Caki2 (cell line): ENCODE measurements at places on chromosomes 12 and 14.

DNA sequence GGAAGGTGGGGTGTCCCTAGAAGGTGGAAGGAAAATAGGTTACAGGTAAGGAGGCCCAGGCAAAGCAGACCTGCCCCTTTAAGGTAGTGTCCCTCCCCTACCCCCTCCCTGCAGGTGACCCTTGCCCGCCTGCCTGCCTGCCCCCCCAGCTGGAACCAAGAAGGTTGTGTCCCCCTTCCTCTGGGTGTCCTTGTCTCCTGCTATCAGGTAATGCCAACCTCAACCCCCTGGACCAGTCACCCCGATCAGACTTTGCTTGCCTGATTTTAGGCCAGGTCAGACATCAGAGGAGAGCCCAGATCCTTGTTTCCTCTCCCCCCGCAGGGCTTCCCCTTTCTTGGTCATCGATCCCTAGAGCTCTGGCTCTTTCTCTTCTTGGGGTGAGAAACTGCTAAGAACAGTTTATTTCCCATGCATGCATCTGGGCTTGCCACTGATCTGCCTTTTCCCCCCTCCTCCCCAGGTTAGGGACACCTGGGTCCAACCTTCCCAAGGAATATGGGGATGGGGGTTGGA, at the start of gene SLC39A5:
Gene SLC39A5 (plus strand): TSS at position 136 of the 516 bp plus-strand sequence. CDS start 1,224 bp downstream, outside the sequence.
- DNase-seq, result no peak

- no peak for DNase-seq
These were observed 162.7 kb upstream of the PWP1 start for GRCh38 chr12:107522692-107523477.

DNA sequence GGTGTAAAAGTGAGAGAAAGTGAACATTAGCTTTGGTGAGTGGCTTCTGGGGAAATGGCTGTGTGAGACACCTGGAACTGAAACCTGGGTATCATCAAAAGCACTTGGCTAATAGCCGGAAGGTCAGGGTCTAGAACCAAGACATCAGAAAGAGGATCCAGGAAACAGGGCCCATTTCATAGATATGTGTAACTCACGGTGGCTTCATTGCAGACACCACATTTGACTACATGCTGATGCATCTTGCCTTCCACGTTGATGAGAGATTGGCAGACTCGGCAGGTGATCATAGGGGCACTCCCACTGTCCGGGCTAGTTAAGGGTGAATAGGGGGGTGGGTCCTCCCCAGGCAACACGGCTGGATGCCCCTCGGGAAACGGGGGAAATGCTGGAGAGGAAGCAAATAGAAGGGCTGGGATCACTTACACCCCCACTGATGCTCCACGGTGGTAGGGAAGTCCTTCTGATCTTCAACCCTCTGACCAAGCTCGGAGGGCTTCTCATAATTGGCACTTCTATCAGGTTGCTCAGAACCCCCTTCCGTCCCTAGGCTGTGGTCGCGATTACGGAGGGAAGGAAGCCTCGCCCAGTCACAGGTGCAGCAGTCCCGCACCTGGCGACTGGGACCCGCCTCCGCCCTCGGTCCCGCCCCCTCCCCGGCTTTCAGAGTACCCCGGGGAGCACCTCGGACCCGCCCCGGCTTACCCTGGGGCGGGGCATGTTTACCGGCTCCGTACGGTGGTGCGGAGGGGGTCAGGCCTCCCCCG, 593 bp downstream of the PIP4P1 start:
- DNase-seq, result no peak

GRCh38 chr14:99853206-99853605, 60.0 kb downstream of the EML1 start:
- no peak for DNase-seq

DNA sequence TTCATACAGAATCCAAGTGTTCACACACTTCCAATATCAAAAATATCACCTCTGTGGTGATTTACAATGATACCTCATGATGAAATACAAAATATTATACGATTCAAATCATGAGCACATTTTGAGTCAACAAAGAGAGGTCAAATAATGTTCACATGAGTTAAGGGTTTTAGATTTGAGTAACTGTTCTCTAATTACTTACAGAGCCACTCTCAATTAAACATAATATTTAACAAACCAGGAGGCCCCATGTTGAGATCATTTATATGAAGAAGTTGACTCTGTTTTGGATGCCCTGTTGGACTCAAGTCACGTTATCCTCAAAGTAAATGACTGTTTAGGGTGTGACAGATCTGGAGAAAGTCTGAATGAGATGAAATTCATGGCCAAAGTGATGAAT, 53.5 kb downstream of the NUAK1 start:
- no peak for DNase-seq
